ENCODE measurements at places on chromosomes 4 and X. TPM values are rescaled to one million over a fixed set of nuclear protein-coding genes. Genes with fewer than 3 reads are reported as not detected.

Gene PCDH18
- 4.9 TPM for total RNA-seq

Gene MAPK10
- 4.6 TPM for total RNA-seq

Gene RBM10
- total RNA-seq, result 36.3 TPM

Gene ASB5
- total RNA-seq, result 0.43 TPM

Gene SPIN2A
- 1.2 TPM for total RNA-seq

Gene SLC49A3
- total RNA-seq, result 6.2 TPM

Gene MAGEC2
- total RNA-seq, result not detected

Gene CLGN
- 1.1 TPM for total RNA-seq

- no peak for DNase-seq
- H3K27me3 ChIP-seq, result no peaks in the 10 kb centered on the region
- no peaks in the 10 kb centered on the region for H3K4me1 ChIP-seq
- no peak overlapping the region for H3K27ac ChIP-seq
These were observed 311.6 kb downstream of the FAM133A start for GRCh38 chrX:93985344-93986307.

DNA sequence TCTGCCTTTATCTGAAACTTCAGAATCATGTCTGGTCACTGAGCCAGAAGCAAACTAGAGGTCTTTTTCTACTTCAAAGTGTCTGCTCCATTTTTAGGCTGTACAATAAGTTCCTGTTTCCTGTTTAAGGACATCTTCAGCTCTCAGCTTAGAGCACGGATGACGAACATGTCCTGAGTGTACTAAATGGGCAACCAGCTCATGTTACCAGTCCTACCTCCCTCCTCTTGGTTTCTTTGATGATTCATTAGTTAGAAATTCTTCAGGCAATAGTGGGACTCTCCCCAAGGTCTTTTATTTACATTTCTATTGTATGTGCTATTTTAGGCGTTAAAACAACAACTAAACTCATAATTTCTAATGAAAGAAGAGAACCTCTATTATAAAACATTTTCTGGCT, 58.0 kb downstream of the ENPEP start:
- peak; percentile 99 for DNase-seq
- peak overlapping the region; percentile 38 for H3K4me3 ChIP-seq
- H3K27me3 ChIP-seq, result no peaks in the 10 kb centered on the region
- no peaks in the 10 kb centered on the region for H3K36me3 ChIP-seq
- H3K27ac ChIP-seq, result peak overlapping the region; percentile 80

- no peak overlapping the region for H3K4me3 ChIP-seq
- no peak for DNase-seq
- no peaks in the 10 kb centered on the region for H3K27me3 ChIP-seq
- H3K36me3 ChIP-seq, result no peaks in the 10 kb centered on the region
- no peaks in the 10 kb centered on the region for H3K4me1 ChIP-seq
These were observed 218.6 kb upstream of the HTR2C start for GRCh38 chrX:114365065-114365834.

DNA sequence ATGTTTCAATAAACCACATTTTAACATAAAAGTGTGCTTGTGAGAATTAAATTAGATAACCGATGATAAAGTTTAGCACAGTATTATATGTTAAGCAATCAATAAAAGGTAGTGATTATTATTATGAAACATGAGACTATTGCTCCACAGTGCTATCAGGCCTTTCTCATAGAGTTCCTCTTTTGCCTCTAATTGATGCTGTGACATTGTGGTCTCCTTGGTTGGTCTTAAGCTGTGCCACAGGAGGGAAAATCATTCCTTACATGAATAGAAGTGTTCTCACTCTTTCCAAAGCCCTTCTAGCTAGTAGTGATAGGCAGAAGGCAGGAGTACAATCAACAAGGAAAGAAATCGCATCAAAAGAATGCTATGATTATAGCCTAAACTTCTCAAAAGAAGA, 9.2 kb upstream of the PDHA2 start:
- H3K27me3 ChIP-seq, result no peaks in the 10 kb centered on the region
- H3K27ac ChIP-seq, result no peak overlapping the region
- no peaks in the 10 kb centered on the region for H3K36me3 ChIP-seq

DNA sequence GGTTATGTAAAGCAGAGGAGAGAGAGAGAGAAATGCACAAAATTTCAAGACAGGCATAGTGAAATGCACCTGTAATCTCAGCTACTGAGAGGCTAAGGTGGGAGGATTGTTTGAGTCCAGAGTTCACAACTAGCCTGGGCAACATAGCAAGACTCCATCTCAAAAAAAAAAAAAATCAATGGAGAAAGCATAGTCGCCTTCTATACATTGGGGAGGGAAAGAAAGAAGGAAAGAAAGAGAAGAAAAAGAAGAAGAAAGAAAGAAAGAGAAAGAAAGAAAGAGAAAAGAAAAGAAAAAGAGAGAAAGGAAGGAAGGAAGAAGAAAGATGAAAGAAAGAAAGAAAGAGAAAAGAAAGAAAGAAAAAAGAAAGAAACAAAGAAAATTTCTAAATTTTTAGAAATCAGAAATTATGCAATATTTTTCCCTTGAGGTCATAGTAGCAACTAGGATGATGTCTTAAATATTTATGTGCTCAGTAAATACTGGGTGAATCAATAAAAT, 53.4 kb downstream of the DKK2 start:
- H3K4me1 ChIP-seq, result no peaks in the 10 kb centered on the region
- no peaks in the 10 kb centered on the region for H3K36me3 ChIP-seq
- H3K4me3 ChIP-seq, result no peak overlapping the region
- no peak for DNase-seq
- no peak overlapping the region for H3K27ac ChIP-seq

DNA sequence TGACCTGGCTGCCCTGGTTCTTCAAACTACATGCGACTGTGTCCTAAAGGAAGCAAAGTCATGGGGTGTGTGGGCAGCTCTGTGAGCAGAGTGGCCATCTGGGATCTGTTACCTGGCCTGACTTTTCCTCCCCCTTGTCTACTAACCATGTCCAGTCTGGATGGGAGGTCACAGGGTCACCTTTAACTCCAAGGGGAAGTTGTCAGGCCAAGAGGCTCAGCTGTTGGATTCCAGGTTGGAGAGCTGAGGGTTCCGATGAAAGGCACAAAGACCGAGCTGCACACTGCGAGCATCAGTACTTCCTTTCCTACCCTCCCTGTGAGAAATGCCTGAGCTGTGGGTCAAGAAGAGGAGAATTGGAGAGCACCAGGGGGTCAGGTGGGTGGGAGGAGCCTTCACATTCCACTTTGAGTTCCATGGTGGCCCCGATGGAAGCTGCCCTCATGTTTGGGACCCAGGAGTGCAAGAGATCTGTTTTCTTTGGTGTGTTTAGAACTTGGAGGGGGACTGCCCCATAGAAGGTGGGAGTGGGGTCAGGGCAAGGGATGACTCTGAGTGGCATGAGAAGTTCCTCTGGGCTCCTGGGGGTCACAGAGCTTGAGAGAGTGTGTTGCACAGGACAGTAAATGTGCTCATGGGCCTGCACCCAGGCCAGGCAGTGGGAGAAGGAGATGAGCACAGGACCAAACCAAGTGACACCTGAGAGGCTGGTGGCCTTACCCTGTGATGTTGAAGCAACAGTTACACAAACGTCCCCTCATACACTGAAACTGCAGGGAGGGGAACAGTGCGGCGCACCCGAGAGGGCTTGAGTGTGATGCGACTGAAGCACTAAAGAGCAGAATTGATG, 36.2 kb downstream of the RGS12 start:
- no peaks in the 10 kb centered on the region for H3K4me1 ChIP-seq
- no peak for DNase-seq
- no peaks in the 10 kb centered on the region for H3K36me3 ChIP-seq
- H3K4me3 ChIP-seq, result no peak overlapping the region

- no peak for DNase-seq
- H3K4me1 ChIP-seq, result no peaks in the 10 kb centered on the region
- no peak overlapping the region for H3K27ac ChIP-seq
- H3K27me3 ChIP-seq, result no peaks in the 10 kb centered on the region
- no peak overlapping the region for H3K4me3 ChIP-seq
These were observed 17.4 kb downstream of the C4orf51 start for GRCh38 chr4:145697332-145697731.

- DNase-seq, result peak; percentile 65
- no peaks in the 10 kb centered on the region for H3K4me1 ChIP-seq
- no peaks in the 10 kb centered on the region for H3K27me3 ChIP-seq
- peaks cover 17% of the 10 kb centered on the region for H3K36me3 ChIP-seq
These were observed 147.8 kb downstream of the ARHGAP10 start for GRCh38 chr4:147879676-147880075.

- no peak overlapping the region for H3K27ac ChIP-seq
- no peaks in the 10 kb centered on the region for H3K36me3 ChIP-seq
- no peaks in the 10 kb centered on the region for H3K4me1 ChIP-seq
- peaks cover 2% of the 10 kb centered on the region for H3K27me3 ChIP-seq
These were observed 47.3 kb upstream of the ACSL1 start for GRCh38 chr4:184873054-184873453.

- H3K4me1 ChIP-seq, result no peaks in the 10 kb centered on the region
- DNase-seq, result no peak
- no peak overlapping the region for H3K27ac ChIP-seq
- H3K36me3 ChIP-seq, result no peaks in the 10 kb centered on the region
- H3K4me3 ChIP-seq, result no peak overlapping the region
- H3K27me3 ChIP-seq, result no peaks in the 10 kb centered on the region
These were observed 67.7 kb downstream of the UGT2A3 start for GRCh38 chr4:68883870-68884269.

DNA sequence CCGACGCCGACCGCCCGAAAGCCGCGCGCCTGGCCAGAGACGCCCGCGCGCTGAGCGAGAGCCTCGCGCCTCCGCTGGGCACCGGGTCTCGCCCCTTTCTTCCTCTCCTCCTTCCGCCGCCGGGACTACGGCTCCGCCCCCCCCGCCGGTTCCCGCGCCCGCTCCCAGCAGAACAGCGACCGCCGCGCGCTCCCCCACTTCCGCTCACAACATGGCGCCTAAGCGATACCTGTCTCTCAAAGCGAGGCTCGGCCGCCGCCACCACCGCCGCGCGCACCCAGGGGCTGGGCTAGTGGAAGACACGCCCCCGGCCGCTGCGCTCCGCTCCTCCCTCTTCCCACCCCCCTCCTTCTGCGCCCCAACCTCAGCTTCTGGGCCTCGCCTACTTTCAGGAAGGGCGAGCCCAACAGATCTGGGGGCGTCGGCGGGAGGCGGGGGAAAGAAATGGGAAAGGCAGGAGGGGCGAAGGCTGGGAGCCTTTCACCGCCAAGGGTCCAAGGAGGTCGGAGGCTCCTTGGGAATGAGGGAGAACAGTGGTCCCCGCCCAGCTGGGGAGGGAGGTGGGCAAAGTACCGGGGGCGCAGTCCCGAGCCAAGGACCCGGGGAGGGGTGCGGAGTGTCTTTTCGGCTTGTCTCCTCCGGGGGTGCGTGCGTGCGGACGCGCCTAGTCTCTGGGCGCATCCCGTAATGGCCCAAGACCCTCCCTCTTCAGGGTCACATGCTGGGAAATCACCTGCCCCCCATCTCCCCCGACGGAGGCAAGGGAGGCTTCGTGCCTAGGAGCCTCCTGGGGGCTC, at the start of gene RPS6KA3:
Gene RPS6KA3 (minus strand): TSS at position 100 of the 797 bp plus-strand sequence. CDS start 277 bp downstream, outside the sequence.
- no peaks in the 10 kb centered on the region for H3K27me3 ChIP-seq
- no peaks in the 10 kb centered on the region for H3K36me3 ChIP-seq
- peak within 1 kb of the TSS; percentile 81 for H3K4me3 ChIP-seq

DNA sequence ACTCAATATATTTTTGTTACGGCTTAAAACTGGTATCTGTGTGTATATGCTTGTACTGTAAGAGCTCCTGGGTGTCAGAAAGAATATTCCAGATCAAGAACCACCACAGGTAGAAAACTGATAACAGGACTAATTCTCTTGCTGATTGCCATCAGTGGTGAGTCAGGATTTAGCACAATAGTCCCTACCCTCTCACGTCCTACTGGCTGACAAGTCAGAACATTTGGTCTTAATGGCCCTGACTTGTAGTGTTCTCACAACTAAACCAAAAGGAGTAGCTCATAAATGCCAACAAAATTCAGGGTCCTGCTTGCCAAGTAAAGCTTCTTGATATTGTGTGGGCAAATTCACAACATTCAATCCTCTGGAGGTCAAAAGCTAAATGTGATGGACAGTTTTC, 105.2 kb upstream of the MAB21L2 start:
- H3K4me1 ChIP-seq, result no peaks in the 10 kb centered on the region
- DNase-seq, result no peak
- H3K4me3 ChIP-seq, result no peak overlapping the region
- no peaks in the 10 kb centered on the region for H3K36me3 ChIP-seq
- no peaks in the 10 kb centered on the region for H3K27me3 ChIP-seq

GRCh38 chr4:148089624-148090023, 352.6 kb downstream of the NR3C2 start:
- no peak overlapping the region for H3K27ac ChIP-seq
- H3K4me3 ChIP-seq, result no peak overlapping the region
- no peaks in the 10 kb centered on the region for H3K36me3 ChIP-seq
- no peaks in the 10 kb centered on the region for H3K4me1 ChIP-seq
- H3K27me3 ChIP-seq, result no peaks in the 10 kb centered on the region
- DNase-seq, result no peak

- no peaks in the 10 kb centered on the region for H3K4me1 ChIP-seq
- no peaks in the 10 kb centered on the region for H3K36me3 ChIP-seq
- no peak overlapping the region for H3K4me3 ChIP-seq
- no peak overlapping the region for H3K27ac ChIP-seq
These were observed 9.2 kb upstream of the CITED1 start for GRCh38 chrX:72314881-72315280.

GRCh38 chr4:177952723-177953122, 510.5 kb upstream of the AGA start:
- no peak overlapping the region for H3K27ac ChIP-seq
- H3K27me3 ChIP-seq, result no peaks in the 10 kb centered on the region
- no peak for DNase-seq

- H3K27me3 ChIP-seq, result no peaks in the 10 kb centered on the region
- no peaks in the 10 kb centered on the region for H3K36me3 ChIP-seq
- DNase-seq, result peak; percentile 64
These were observed 146.2 kb upstream of the SH3RF1 start for GRCh38 chr4:169416997-169417396.

DNA sequence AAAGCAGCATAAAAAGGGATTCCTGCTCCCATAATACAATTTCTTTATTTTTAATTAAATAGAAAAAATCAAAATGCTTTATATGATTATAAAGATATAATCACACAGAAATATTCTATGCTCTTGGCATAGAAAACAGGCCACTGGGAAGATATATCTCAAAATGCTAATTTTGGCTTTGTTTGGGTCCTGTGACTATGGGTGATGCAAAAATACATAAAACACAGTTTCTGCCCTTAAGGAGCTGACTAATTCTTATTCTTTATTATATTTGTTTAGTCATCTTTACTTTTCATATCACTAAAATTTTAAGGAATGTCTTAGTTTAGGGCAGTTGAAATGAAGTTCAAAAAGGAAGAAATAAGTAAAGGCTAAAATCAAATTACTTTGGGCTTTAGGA, 7.0 kb upstream of the BMP3 start:
- H3K36me3 ChIP-seq, result no peaks in the 10 kb centered on the region
- H3K27ac ChIP-seq, result no peak overlapping the region
- no peak overlapping the region for H3K4me3 ChIP-seq
- no peak for DNase-seq
- H3K4me1 ChIP-seq, result no peaks in the 10 kb centered on the region

Data from astrocyte (in vitro differentiated cells and primary cell).